AG08396 (cell line): ENCODE measurements at places on chromosomes 1 and 21.

DNA sequence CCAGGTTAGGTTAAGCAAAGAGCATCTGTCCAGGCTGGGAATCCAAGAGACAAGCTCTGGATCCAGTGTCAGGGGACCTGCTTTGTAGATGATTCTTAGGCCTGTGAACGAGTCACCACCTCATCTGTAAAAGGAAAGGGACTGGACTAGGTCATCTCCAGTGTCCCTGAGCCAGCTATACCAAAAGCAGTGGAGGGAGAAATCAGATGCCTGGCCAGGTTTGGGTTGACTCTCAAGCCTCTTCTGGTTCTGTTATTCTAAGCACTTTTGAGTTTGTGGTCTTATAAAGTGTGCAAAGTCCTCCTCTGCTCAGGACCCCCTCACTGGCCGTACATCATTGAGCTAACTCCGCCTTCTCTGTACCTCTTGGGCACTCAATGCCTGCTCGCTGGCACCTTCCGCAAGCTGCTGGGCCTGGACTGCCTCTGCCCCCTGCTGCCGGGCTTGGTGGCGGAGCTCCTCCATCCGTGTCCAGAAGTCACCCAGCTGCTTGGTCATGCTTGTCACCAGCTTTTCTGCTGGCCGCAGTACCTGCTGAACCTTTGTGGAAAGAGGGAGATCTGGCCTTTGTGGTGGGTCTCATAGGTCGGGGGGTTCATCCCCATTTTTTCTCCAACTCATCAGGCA lies 33.6 kb downstream of the CAMK1G start:
- DNase-seq: no peak

- no peak for DNase-seq
Observed at GRCh38 chr1:90708826-90709225, 8.3 kb downstream of the BARHL2 start.

DNA sequence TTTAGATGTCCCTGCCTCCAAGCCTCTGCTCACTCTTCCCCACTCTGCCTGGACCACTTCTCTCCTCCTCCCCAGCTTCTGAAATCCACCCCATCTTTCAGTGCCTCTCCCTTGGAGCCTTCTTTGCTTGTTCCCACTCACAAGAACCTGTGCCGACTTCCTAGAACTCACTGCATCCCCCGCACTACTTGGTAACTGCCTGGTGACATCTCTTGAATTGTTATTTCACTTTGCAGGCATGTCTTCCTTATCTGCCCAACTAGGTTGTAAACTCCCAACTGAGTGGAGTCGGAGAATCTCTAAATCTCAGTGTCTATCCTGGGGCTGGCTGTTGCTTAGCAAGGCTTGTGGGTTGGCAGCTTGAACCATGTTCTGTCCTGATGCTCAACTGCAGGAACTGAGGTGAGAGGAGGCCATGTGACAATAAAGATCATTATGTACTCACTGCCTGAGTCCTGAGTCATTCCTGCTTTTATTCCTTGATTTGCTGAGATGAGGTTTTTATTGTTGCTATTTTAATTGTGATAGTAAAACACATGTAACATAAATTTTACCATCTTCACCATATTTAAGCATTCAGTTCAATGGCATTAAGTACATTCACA lies 3.9 kb downstream of the KPRP start:
- DNase-seq: no peak

GRCh38 chr21:16538405-16538804 lies 808.6 kb downstream of the USP25 start:
- no peak for DNase-seq

- no peak for DNase-seq
Observed at GRCh38 chr1:26851106-26851684, 11.8 kb upstream of the SFN start.

GRCh38 chr1:210440081-210440480 lies 111.4 kb downstream of the HHAT start:
- no peak for DNase-seq

- peak; percentile 57 for DNase-seq
Observed at GRCh38 chr1:226268421-226269124, 40.4 kb downstream of the LIN9 start.

DNA sequence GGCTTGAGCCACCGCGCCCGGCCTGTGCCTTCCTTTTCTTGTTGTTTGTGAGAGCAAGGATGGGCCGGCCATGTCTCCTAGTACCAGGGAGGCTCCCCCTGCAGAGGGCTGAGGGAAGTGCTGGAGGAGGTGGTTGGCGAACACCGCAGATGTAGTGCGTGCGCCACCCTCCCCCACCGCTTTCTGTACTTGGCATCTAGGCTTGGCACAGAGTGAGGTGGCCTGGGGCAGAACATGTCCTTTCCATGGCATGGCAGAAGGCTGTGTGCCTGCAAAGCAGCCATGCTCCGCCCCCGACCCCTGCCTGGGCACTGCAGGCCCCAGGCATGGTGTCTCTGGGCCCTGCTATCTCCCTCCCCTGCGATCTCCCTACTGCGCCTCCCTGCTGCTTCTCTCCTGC lies 30.7 kb downstream of the ALPL start:
- no peak for DNase-seq

- no peak for DNase-seq
Observed at GRCh38 chr1:237239248-237239647, 197.3 kb downstream of the RYR2 start.

- DNase-seq: no peak
Observed at GRCh38 chr1:183953031-183953430, 84.5 kb downstream of the COLGALT2 start.

- DNase-seq: no peak
Observed at GRCh38 chr1:213055767-213056166, 4.7 kb downstream of the RPS6KC1 start.

DNA sequence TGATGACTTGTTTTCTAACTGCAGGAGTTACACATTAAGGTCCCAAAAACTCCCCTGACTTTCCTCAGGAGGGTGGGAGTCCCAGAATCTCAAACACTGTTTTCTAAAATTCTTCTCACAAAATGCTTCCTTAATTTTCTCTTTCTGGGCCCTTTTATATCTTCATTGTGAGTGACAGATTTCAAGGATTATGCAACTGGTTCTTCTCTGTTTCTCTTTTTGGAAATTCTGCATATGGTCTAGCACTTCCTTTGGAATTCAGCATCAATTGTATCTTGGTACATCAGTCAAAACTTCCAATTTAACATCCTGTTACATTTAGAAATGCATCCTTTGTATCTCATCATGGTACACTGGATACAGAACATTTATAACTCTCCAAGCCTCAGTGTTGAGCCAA lies 59.7 kb downstream of the LMO4 start:
- DNase-seq: no peak

GRCh38 chr1:231806623-231807495 lies 180.3 kb downstream of the DISC1 start:
- DNase-seq: no peak

- DNase-seq: no peak
Observed at GRCh38 chr1:36067871-36068270, 16.0 kb upstream of the TEKT2 start.

GRCh38 chr21:45505416-45506021 lies 36.7 kb downstream of the SLC19A1 start:
- no peak for DNase-seq

DNA sequence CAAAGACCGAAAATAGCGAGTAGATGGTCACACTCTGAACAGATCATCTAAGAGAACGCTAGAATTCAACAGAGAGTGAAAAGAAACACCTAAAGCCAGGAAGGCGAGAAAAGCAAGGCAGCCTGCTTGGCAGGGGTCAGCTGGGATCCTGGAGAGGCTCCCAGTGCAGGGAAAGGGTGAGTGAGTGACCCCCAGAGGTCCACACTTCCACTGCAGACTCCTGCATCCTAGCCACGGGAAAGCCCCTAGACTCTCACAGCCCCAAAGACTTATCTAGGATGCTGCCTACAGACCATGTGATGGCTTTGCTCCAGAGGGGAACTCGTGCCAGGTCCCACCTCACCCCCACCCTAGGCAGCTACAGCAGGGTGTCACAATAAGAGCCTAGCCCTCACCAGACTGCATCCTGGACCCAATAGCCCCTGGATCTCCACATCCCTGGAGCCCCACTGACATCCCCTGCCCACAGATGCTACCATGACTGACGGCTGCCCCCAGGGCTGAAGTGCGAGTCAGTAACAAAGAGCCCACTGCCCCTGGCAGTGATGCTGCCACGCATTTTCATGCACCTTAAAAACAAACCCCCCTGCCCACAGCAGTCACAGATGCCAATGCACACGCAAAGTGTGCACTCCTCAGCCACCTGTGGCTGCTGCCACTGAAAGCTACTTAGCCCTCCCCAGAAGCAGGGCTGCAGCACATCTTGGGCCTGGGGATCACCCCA lies 62.2 kb downstream of the PSMG1 start:
- DNase-seq: no peak
